ENCODE measurements at places on chromosomes 5 and 9.

DNA sequence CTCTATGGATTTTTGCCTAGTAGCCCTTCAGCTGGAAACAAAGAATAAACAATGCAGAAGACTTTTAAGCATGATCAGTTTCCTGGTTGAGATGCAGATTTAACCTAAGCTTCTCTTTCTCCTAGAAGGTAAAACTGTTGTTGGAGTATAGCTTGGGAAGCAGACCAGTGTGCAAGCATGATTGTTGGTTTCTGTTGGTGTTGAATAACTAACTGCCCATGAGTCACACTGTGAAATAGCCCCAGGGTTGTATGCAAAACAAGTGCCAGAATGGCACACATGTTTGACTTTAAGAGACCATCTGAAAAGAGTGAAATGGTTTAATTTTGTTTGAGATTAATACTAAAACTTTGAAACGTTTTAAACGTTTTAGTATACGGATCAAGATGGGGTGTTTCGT lies 227.1 kb downstream of the ARHGEF28 start:
- peak; percentile 34 for DNase-seq

DNA sequence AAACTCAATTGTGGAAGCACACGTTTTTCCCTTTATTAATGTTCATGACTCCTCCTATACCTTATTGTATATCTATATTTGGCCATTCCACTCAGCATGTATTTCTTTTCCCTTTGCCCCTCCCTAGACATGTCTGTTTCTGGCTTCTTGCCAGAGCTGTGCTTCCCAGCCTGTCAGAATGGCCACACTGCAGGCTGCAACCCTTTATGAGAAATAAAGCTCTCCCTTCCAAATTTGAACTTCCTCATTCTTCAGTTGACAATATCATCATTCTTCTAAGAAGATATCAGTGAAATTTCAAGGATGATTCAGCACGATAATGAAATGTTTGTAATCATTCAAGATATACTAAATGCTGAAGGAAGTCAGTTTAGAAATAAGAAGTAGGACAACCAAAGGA lies 107.6 kb upstream of the PRSS3 start:
- DNase-seq = peak; percentile 5

GRCh38 chr5:68962757-68963484 lies 130.9 kb upstream of the SLC30A5 start:
- peak; percentile 76 for DNase-seq

DNA sequence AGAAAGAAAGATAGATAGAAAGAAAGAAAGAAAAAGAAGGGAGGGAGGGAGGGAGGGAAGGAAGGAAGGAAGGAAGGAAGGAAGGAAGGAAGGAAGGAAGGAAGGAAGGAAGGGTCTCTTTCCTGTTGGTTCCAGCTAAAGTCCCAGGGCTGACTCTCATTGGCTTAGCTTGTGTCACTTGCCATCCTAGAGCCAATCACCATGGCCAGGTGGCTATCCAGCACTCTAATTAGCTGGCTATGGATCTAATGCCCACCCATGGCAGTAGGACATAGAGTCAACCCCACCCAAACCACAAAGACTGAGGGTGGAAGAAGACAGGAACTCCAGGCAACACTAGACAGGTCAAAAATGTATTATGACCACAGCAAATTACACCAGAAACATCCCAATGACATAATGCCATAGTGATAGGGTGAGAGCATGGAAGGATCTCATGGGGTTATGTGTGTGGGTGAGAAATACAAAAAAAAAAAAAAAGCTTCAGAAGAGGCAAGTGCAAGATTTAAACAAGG lies 10.8 kb upstream of the CPLX2 start:
- DNase-seq = no peak

- peak; percentile 97 for DNase-seq
Observed at GRCh38 chr5:34585601-34586104, 70.5 kb upstream of the RAI14 start.

- DNase-seq = no peak
Observed at GRCh38 chr9:122936883-122937282, 3.9 kb upstream of the RABGAP1 start.

GRCh38 chr9:107539427-107540163 lies 50.0 kb upstream of the KLF4 start:
- DNase-seq = no peak

DNA sequence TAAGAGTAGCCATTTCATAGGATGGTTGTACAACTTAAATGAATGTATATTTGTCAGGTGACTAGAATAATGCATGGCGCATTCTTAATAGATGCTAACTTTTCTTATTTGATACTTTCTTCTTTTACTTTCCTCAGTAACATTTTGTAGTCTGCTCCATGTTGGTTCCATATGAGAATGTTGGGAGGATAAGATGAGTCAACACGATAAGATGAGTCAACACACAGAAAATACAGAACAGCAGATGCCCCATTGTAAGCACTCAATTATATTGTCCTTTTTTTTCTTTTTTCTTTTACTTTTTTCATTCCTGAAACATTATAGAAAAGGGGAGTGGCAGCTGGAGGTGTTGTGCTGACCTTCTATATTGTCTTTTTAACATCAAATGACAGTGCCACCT lies 92.3 kb upstream of the SPATA31C2 start:
- DNase-seq = peak; percentile 26

GRCh38 chr9:128226412-128226801 lies 23.2 kb downstream of the DNM1 start:
- no peak for DNase-seq

Data from cardiac fibroblast (primary cell).